Aorta (tissue), 5 donors: ENCODE measurements at places on chromosomes 1 and 21.

GRCh38 chr1:35637401-35637809, 3.9 kb downstream of the PSMB2 start:
- no peak for DNase-seq

DNA sequence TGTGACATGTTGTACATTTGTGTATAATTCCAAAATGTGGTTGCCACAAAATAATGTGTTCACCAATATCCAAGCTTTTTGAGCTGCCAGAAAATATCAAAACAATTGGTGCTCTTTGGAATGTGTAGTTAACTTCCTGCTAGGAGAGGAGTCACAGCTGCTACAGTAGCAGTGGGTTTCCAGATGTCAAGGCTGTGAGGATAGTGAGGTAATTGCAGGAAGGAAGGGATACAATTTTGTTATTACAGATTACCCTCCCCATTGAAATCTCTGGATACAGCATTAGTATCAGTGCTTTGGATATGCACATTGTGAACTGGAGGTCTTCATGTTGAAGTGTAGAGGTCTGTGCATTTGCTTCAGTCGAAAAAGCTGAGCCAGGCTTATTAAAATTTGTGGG, 253.2 kb downstream of the PTPRC start:
- no peak for DNase-seq

DNA sequence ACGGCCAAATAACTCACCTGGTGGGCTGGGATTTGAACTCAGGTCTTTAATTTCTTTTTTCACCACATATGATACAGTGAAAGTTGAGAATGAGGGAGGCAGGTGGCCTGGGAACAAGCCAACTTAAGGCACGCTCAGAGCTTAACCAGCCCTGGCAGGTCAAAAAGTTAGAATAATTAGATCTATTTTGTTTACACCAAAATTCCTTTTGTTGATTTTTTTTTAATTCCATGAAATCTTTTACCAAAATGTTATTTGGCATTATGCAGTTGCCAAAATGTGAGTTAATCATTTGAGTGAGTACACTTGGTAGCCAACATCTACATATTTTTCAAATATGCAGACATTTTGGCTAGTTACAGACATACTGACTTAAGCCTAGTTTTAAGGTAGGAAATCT, 36.8 kb downstream of the LHX8 start:
- no peak for DNase-seq

GRCh38 chr1:175075572-175076568, 8.2 kb downstream of the TNN start:
- no peak for DNase-seq

DNA sequence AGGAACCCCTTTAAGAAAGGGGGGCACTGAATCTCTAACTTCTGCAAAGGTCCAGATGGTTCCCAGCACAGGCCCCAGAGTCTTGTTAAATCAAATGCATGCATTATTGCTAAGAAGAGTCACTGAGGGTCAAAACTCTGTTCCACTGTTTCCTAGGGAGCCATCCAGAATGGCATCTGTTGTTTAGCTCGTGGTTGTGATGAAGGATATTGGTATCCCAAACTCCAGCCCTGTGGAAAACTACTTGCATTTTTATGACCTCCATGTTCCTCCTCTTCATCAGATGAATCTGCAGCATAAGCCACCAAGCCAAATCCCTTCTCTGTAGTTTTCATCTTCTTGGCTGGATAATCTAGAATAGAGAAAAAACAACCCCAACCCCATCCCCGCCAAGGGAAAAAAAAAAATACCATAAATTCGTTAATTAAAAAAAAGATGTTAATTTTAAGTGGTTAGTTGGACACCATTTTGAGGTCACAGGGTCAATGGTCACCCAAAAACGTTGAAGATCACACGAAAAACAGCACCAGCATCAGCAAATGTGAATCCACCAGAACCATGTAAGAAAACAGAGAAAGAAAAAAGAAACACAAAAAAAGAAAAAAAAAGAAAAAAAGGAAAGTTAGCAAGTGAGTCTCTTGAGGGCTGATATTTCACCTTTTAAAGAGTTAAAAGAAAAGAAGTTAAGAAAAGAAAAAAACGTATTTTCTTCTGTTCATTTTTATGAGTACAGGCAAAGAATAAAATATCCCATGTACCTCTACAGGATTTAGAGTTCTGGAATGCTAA, 3.0 kb upstream of the RIT1 start:
- no peak for DNase-seq

GRCh38 chr1:178702146-178702545, 22.9 kb upstream of the RALGPS2 start:
- DNase-seq, result no peak
